CD4-positive, alpha-beta T cell treated with Interleukin-17A for 1 hour (primary cell): ENCODE measurements at places on chromosomes 2 and 18.

DNA sequence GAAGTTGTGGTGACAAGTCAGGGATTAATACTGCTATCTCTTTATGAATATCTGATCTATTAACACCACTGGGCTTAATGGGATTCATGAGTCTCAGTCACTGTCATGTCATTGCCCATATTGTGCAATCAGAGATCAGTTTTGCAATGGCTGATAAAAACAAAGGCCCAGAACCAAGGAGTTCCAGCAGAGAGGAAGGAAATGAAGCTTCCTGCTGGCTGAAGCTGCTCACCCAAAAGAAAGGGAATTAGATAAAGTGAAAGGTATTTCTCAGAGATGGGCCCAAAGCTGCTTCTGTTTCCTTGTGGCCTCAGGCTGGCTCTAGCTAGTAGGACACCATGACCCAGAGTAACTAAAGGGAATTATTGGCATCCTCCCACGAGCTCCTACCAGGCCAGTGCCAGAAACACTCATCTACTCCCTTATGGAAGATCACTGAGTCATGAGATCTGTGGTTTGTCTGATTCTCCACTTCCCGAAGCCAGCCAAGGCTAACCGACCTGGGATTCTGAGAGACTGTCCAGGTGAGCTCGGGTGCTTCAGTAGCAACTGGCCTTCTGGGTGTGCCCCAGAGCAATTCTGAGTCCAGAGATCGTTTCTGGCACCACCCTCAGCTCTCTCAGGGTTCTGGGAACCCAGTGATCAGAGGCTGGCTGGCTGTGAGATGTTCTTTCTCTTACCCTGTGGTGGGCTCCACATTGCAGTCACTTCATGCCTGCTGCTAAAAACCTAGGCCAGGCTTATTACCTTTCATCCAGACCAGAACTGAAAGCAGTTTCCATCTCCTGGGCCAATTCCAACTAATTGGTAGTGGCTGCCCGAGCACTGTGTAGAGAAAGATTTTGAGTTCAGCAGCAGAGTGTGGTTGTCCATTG lies 129.5 kb upstream of the PELI1 start:
- DNase-seq: peak; percentile 29

GRCh38 chr2:229713371-229714079 lies 830 bp downstream of the DNER start:
- no peak for DNase-seq

- peak; percentile 7 for DNase-seq
Measured at GRCh38 chr18:8609659-8610458, 622 bp downstream of the RAB12 start.

DNA sequence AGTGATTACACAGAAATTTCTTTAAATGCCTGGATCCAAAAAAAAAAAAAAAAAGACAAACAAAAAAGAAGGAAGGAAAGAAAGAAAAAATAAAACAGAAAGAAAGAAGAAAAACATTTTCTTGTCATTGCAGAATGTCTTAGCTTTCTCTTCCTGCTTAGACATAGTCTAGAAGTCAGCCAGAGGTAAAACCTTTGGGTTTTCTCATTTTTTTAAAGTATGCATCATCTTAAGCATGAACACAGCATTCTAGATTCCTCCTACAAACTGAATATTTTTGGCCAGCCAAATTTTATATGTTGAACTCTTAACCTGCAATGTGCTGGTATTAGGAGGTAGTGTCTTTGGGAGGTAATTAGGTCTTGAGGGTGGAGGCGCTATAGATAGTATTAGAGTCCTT lies 243.9 kb downstream of the TRIB2 start:
- DNase-seq: no peak

DNA sequence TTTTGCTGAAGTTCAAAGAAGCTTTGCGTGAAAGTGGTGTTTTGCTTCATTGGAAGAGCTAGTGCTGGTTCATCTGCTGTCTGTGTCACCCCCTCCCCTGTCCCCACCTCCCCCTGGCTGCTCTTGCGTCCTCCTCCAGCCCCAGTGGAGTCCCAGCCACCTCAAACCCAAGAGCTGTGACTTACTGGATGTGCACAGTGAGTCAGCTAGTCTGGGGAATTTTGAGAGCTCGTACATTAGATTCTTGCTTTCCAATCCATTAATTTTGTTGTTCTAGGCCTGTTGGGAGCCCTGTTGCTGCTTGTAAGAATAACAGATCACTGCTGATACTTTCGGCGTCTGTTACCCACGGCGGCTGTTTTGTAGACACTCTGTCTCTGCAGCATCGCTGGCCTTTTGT lies 412.1 kb downstream of the TSN start:
- no peak for DNase-seq
